ENCODE measurements at places on chromosomes 5 and 9. TPM values are rescaled to one million over a fixed set of nuclear protein-coding genes. Genes with fewer than 3 reads are reported as not detected.
A peak's percentile ranks its signal among the peaks of the same experiment; 100 is the strongest.

DNA sequence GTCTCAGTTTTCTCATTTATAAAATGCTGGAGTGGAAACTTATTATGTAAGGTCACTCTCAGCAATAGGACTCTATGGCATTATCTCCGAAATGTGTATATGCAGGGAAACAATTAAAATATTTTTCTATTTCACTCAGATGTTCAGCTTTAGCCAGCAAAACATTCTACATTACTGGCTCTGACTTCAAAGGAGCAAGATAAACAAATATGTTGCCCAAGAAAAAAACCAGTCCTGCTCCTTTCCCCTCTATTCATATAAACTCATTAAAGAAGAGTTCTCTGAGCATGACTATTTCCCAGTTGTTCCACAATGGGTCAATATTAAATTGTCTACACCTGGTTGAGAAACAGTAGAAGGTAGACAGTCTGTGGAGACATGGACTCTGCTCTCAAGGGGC is 155.0 kb downstream of the NPR3 start:
- H3K27me3 ChIP-seq, result no peaks in the 10 kb centered on the region
- H3K27ac ChIP-seq, result peak overlapping the region; percentile 26
- H3K4me1 ChIP-seq, result peaks cover 14% of the 10 kb centered on the region

DNA sequence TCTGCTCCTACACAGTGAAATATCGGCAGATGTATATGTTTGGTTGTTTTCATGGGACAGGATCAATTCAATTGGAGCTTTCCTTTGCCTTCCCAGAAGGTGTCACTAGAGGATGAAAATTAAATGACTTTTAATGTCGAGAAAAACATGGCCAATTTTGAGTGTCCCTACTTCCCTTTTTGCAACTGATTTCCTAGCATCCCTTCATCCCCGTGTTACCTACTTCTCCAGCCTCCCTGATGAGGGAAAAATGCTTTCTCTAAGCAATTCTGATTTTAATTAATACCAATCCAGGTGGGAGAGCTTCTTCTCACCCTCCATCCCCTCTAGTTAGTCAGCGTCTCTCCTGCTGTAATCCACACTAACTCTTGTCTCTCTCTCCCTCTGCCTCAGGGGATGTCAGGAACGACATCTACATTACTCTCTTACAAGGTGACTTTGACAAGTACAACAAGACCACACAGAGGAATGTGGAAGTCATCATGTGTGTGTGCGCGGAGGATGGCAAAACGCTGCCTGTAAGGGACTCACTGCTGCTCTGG is 64.9 kb downstream of the DOCK2 start:
- H3K27me3 ChIP-seq, result no peaks in the 10 kb centered on the region
- peaks cover 29% of the 10 kb centered on the region for H3K4me1 ChIP-seq
- no peak overlapping the region for H3K4me3 ChIP-seq
- H3K36me3 ChIP-seq, result no peaks in the 10 kb centered on the region
- DNase-seq, result no peak
- H3K27ac ChIP-seq, result no peak overlapping the region

DNA sequence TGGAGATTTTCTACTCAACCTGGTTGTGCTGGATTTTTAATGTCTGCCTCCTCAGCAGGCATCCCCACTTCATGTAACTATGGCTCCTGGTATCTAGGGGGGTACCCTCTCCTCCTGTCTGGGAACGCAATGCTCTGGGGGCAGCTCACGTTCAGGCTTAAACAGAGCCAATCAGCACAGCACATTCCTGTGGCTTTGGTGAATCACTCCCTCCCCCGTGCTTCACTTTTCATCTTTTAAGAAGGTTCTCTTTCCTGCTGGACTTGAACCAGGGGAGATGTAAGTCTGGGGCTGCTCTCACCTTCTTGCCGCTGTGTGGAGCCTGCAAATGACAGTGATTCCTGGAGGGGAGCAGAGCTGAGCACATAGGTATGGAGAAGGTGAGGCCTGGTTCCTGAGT is 101.2 kb downstream of the MSX2 start:
- H3K27me3 ChIP-seq, result no peaks in the 10 kb centered on the region
- no peak for DNase-seq
- H3K36me3 ChIP-seq, result no peaks in the 10 kb centered on the region
- H3K4me1 ChIP-seq, result peaks cover 12% of the 10 kb centered on the region
- H3K4me3 ChIP-seq, result no peak overlapping the region

DNA sequence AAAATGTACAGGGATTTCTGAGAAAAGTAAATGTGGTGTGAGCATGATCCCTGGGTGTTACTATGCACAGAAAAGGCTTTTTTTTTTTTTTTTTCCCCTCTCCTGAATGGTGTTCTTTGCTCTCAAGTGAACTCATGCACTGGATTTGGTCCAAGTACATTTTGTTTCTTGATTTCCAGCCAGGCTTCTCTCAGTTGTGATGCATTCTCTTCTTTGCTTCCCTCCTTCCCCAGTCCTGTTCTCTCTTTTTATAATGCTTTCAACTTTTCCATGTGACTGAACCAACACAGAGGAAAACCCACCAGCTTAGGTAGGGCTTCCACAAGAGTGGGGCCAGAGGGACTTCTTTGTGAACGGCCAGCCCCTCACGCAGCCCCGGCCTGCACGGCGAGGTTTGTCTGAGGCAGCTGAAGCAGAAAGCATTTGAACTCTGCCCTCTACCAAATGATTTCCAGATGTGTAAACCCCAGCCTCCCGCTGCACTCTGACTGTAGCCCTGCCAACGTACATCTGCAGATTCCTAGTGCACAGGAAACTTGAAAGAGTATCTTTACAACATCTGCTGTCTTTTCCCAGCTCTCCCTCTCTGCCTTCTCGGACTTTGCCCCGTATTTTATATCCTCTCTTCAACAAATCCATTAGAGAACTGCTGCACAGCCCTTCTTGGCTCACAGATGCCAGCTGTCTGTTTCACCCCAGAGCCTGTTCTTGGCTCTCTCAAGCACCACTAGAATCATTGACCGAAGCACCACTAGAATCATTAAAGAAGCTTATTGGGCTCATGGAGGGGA is 71.8 kb upstream of the CD180 start:
- no peak for DNase-seq
- H3K27ac ChIP-seq, result no peak overlapping the region
- H3K36me3 ChIP-seq, result no peaks in the 10 kb centered on the region
- H3K4me1 ChIP-seq, result peaks cover 4% of the 10 kb centered on the region

- no peaks in the 10 kb centered on the region for H3K36me3 ChIP-seq
- H3K27ac ChIP-seq, result no peak overlapping the region
- peaks cover 35% of the 10 kb centered on the region for H3K4me1 ChIP-seq
- DNase-seq, result peak; percentile 73
Observed at GRCh38 chr9:347667-348292, 133.1 kb downstream of the DOCK8 start.

GRCh38 chr5:35919191-35919590 is 19.2 kb downstream of the CAPSL start:
- no peak overlapping the region for H3K27ac ChIP-seq
- no peaks in the 10 kb centered on the region for H3K36me3 ChIP-seq
- no peak for DNase-seq
- H3K4me1 ChIP-seq, result no peaks in the 10 kb centered on the region

- no peak overlapping the region for H3K4me3 ChIP-seq
- H3K4me1 ChIP-seq, result peaks cover 9% of the 10 kb centered on the region
- no peaks in the 10 kb centered on the region for H3K36me3 ChIP-seq
- no peak for DNase-seq
- no peak overlapping the region for H3K27ac ChIP-seq
Observed at GRCh38 chr5:38601133-38601862, 44.9 kb upstream of the LIFR start.

DNA sequence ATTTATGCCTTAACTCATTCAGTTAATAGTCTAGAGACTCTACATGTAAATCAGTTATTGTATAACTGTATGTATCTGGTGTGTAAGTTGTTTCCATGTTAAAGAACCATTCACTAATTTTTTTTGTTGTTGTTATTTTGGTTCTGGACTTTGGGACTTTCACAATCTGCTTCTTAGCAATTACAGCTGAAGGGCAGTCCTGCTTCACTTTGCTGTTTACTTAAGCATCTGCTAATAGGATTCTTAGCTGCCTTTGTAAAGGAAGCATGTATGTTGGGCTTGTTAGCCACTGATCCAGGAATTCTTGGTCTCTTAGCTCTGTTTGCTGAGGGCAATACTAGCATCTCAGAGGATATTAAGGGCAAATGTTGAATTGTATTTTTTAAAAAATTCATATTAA is 97.0 kb downstream of the FOCAD start:
- no peak overlapping the region for H3K4me3 ChIP-seq
- no peaks in the 10 kb centered on the region for H3K27me3 ChIP-seq
- no peaks in the 10 kb centered on the region for H3K4me1 ChIP-seq
- peaks cover 2% of the 10 kb centered on the region for H3K36me3 ChIP-seq

SPEF2 gene
- not detected for total RNA-seq

PFN3 gene
- not detected for total RNA-seq

ABLIM3 gene
- 0.33 TPM for total RNA-seq

SEMA6A gene
- 53.5 TPM for total RNA-seq

IFNA10 gene
- total RNA-seq, result not detected

SPDL1 gene
- 65.4 TPM for total RNA-seq

DMRT2 gene
- 33.1 TPM for total RNA-seq

SH3GL2 gene
- 0.10 TPM for total RNA-seq
